ENCODE measurements at places on chromosomes 4 and X.
A peak's percentile ranks its signal among the peaks of the same experiment; 100 is the strongest.

DNA sequence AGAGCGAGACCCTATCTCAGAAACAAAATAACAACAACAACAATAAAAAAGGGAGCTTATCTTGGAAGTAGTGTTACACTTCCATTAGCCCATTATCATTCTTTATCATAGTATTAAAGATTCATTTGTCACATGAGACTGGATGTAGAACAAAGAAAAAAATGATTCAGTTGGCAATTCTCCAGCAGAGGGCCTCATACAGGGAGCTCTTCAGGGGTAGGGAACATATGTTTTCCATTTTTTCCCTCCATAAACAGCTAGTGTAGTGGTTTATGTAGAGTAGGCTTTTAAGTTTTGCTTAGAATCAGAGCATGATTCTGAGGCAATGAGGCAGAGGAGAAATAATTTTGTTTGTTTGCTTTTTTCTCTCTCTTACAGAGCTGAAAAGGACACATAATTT is 5.8 kb downstream of the CPE start:
- DNase-seq, result peak; percentile 74

DNA sequence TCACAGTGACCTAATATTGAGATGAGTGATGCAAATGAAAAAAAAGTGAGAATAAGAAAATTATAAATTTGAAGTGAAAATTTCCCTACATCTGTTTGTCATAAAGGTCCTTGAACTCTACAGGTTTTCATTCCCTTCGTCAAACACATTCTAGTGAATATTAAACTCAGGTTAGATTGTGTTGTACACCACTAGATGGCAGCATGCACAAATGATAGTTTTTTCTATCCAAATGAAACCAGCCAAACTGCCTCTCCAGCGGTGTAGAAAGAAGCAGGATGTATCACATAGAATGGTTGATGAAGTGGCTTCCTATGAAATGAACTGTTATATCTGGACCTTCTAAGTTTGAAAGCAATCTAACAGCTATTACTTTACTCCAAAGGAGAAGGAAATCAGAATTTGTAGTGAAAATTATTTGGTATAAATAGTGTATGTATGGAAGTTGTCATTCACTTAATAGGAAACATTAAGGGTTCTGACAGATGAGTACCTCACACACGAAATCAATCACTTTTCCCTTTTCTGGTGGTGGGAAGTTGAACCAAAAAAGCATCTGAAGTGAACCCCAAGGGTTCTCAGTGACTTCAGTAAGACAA is 382.7 kb downstream of the UNC5C start:
- DNase-seq, result peak; percentile 66

- DNase-seq, result no peak
These were observed 1492.5 kb upstream of the PABPC4L start for GRCh38 chr4:135694066-135694465.

- no peak for DNase-seq
These were observed 41.2 kb downstream of the TNIP2 start for GRCh38 chr4:2714918-2715317.

GRCh38 chr4:141037446-141037845 is 95.8 kb downstream of the RNF150 start:
- no peak for DNase-seq

DNA sequence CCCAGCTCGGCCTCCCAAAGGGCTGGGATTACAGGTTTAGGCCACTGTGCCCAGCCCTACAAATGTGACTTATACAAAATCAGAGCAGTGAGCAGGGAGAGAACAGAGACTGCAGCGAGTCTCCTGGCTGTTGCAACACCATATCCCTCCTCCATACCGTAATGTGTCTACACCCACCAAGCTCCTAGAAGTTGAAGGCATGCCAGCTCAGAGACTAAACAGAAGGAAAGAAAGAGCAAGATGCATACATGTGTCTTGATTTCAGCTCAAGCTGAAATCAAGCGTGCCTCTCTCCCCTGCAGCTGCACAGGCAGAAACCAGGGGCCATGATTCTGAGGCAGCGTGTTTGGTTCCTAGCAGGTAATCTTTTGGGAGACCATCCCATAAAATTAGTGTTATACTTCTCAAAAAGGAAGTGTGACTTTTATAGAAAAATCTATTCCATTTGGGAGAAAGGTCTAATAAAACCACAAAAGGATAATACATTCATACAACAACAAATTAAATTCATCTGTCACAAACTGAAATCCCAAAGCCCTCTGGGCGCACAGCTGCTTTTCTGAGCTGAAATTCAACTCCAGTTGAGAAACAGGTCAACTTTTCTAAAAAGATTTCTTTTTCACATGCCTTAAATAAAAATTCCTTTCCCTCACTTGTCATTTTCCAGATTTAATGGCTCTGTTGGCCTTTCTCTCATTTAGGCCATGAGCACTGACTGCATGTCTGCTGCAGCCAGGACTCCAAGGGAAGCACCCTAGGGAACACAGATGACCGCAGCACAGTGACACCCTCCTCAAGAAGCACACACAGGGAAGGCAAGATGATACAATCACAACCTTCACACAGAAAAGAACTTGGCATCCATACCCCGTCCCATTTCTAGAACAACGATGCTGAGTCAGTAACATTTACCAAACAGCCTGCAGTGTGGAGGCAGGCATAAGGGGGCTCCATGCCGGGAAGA is 34.4 kb downstream of the AFAP1 start:
- DNase-seq, result no peak

GRCh38 chrX:53084043-53084570 is 1.9 kb downstream of the TSPYL2 start:
- no peak for DNase-seq

DNA sequence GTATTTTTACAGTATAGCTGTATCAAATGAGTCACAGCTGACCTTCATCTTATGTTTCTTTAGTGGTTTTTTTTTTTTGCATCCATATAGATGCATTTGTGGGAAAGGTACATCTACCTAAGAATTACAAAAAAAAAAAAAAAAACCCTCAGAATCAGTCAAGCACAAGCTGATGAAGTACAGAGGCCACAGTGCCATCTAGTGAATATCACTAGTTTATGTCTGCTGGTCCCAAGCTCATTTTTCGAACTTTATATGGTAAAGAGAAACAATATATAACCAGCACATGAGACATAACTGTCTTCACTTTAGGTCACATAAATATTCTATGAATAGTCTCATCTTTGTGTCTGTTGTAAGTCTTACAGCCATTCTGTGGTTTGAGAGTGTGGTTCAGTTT is 220.1 kb downstream of the DLG3 start:
- DNase-seq, result peak; percentile 20

- no peak for DNase-seq
These were observed 137.9 kb upstream of the FAM241A start for GRCh38 chr4:112007391-112007790.

- peak; percentile 48 for DNase-seq
These were observed 645.6 kb upstream of the FTHL17 start for GRCh38 chrX:31717474-31717873.

DNA sequence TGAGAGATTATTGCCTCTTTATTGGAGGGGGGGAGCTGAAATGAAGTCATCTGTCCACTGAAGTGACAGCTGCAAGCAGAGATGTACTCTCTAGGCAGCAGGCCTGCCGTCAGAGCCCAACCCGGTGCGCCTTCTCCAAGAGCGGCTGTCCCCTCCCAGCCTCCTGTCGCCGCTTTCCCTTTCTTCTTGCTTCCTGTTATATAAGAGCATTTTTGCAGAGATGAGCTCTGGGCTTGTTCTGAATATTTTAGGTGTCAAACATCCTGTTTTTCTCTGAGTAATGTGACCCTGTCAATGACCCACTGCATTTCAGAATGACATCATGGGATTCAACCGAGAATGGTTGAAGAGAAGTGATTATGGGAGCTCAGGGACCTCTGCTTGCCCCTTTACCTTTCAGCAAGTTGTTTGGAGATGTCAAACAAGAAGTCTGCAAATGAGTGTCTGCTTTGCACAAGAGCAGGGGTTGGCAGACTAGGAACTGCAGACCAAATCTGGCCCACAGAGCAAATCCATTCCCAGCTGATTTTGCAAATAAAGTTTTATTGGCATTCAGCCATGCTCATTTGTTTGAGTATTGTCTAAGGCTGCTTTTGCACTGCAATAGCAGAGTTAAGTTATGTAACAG is 79.9 kb downstream of the SLC9A6 start:
- DNase-seq, result no peak

GRCh38 chr4:105944540-105944939 is 49.3 kb downstream of the NPNT start:
- no peak for DNase-seq

DNA sequence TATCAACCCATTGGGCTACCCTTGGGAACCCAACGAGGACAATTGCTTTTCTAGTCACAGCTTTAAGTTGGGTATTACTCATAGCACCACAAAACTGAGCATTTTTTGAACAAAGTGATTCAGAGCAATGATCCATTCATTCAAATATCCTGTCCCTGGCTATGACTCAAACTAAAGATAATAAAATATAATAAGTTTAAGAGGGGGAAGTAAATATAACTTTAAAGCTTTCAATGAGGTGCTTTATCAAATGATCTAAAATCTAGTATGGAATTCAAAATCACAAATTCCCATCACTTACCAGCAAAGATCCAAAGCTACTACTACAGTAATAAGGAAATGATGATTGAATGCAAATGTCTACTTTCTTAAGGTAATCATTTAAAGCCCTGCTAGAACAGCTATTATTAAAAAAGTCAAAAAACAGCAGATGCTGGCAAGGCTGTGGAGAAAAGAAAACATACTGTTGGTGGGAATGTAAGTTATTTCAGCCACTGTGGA is 39.8 kb upstream of the S100G start:
- DNase-seq, result no peak

DNA sequence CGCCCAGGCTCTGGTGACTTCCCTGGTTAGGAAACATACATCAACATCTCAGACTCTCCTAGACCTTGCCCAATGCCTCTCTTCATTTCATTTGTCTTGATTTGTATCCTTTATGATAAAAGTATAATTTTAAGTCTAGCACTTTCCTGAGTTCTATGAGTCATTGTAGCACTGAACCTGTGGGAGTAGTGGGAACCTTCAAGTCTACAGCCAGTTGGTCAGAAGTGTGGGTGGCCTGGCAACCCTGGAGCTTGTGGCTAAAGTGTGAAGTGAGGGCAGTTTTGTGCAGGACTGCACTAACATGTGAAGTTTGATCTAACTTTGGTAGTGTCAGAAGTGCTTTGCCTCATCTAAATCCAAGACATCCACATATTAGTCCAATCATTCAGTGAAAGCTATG is 259.3 kb upstream of the IGFBP7 start:
- no peak for DNase-seq

DNA sequence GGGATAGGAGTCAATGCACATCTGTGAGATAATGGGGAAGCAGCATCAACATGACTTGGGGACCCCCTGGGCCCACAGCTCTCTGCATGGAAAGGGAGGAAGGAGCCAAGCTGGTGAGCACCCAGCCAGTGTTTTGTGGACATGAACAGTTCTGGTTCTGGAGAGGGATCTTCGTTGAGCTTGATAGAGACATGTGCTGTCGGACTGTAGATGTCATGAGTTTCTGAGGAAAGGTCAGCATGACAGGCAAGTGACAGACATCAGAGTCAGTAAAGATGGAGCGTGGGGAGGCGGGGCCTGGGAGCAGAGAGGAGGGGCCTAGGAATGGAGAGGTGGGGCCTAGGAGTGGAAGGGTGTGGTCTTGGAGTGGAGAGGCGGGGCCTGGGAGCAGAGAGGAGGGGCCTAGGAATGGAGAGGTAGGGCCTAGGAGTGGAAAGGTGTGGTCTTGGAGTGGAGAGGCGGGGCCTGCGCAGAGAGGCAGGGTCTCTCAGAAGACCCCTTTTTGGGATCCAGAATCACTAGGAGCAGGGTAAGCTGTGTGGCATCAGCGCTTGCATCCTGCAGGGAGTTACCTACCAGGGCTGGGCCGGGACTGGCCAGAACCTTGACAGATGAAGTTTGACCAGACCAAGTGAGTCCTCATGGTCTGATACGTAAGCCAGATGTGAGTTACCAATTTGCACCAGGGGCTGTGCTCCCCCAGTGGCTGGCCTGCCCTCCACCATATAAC is 33.7 kb downstream of the PIGG start:
- DNase-seq, result no peak

- DNase-seq, result no peak
These were observed 34.4 kb upstream of the TBL1X start for GRCh38 chrX:9430346-9430921.

- no peak for DNase-seq
These were observed 652.2 kb upstream of the DIPK2B start for GRCh38 chrX:45852884-45853283.

- DNase-seq, result no peak
These were observed 59.4 kb upstream of the GRPR start for GRCh38 chrX:16063921-16064320.

- DNase-seq, result no peak
These were observed 56.0 kb upstream of the STPG2 start for GRCh38 chr4:98199247-98199646.

DNA sequence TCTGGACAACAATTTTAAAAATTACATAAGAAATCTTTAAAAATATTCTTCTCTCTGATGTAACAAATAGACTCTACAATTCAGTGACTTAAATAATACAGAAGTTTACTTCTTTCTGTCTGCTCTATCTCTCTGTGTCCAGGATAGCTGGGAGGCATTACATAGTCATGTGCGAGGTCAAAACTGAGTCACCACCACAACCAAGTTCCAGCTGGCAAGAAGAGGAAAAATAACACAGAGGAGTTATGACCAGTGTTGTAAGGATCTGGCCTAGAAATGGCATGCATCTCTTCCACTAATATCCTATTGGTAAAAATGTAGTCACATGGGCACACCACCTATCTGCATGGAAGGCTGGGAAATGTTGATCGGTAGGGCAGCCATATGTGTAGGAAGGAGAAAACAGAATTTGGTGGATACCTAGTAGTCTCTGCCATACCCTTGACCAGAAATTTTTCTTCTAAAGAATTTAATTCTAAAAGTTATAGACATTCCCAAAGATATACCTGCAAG is 39.4 kb upstream of the WDFY3 start:
- no peak for DNase-seq

DNA sequence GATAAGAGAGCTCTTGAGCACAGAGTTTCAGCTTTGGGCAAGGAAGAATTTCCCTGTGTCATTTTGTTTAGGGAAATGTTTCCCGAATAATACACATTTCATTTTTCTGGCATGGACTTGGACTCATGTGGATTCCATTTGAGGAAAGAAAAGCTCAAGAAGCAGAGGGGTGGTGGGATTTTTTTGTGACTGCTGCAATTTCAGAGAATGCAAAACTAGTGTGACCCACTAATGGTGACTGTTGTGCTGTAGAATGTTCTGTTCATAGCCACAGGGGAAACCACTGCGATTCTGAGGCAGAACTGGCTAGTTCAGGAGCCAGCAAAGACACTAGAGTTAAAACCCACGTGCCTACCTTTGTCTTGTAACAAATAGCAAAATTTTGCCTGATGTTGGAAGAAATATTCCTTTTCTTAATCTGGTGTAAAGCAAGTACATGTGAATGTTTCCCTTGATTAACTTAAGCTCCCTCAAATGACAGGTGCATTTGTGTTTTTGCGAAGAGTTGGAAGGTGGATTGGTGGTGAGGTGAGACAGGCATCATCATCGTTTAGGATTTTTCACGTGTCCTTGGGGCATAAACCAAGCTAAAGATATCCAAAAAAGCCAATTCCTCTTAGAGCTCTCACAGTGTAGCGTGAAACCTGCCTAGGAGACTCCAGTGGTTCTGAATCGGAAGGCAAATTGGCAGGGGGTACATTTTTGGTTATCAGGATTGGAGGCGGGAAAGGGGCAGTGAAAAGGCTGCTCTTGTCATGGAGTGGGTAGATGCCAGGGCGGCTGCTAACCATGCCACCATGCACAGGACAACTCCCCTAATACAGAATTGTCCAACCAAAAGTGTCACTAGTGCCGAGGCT is 38.0 kb upstream of the FAM9C start:
- no peak for DNase-seq

- no peak for DNase-seq
These were observed 346.4 kb downstream of the PTTG2 start for GRCh38 chr4:38306482-38307071.

GRCh38 chr4:110532901-110533589 is 57.1 kb downstream of the ENPEP start:
- no peak for DNase-seq
